ENCODE measurements at places on chromosomes 7 and 10.

DNA sequence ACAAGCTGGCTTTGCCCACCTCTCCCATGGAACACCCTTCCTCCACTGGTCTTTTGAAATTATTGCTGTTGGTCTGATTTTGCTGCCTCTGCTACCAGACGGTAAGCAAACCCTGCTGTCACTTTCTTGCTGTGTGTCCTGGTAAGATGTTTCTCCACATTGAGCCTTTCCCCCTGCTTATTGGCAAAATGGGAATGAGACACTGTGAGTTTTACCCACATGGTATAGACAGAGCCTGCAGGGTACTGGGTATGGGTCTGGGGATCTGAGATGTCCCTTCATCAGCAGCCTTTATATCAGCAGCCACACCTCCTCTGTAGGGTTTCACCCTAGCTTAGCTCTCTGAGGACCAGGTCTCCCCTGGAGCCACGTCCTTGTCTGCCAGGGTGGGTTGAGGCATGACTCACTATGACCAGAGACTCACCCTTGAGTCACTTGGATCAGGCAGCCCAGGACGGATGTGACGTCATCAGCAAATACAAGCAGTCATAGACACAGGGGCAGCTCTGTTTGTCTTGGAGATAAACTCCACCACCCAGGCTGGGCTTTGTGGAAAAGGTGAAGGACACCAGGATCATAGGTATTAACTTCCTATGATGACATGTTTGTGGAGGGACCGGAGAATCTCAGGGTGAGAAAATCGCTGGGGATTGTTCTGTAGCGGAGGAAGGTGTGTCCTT lies 17.9 kb upstream of the BAIAP2L1 start:
- peak; percentile 74 for DNase-seq

DNA sequence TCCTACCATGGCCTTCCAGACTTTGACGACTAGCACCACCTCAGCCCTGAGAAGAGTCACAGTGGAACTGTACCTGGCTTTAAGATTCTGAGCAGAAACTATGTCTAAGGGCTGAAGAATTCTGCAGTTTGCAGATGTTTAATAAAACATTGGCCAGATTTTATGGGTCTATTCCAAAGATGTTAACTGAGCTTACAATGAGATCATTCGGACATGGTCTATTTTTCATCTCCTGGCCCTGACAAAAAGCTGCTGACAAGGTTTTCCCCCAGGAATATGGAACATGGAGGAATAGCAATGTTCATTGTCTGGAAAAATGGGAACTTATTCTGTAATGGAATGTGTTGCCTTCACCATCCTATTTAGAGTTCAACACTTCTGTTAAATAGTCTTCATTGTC lies 66.4 kb downstream of the PTF1A start:
- DNase-seq = no peak

DNA sequence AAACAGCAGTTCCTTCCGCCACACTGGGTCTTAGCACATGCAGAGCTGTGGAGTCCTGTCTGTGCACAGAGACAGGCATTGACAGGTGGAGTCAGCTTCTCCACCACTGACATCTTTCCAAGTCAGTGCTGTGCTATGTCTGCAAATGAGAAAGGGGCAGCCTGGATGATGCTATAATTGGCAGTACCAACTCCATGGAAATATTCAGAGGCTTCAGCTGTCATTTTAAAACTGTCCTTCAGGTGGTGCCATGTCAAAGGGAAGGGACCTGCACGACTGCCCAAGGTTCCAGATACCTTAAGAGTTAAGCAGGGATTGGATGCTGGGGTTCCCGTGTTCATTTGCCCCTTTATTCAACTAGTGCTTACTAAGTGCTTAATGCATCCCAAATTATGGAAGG lies 258.0 kb upstream of the PRKCQ start:
- DNase-seq = no peak

DNA sequence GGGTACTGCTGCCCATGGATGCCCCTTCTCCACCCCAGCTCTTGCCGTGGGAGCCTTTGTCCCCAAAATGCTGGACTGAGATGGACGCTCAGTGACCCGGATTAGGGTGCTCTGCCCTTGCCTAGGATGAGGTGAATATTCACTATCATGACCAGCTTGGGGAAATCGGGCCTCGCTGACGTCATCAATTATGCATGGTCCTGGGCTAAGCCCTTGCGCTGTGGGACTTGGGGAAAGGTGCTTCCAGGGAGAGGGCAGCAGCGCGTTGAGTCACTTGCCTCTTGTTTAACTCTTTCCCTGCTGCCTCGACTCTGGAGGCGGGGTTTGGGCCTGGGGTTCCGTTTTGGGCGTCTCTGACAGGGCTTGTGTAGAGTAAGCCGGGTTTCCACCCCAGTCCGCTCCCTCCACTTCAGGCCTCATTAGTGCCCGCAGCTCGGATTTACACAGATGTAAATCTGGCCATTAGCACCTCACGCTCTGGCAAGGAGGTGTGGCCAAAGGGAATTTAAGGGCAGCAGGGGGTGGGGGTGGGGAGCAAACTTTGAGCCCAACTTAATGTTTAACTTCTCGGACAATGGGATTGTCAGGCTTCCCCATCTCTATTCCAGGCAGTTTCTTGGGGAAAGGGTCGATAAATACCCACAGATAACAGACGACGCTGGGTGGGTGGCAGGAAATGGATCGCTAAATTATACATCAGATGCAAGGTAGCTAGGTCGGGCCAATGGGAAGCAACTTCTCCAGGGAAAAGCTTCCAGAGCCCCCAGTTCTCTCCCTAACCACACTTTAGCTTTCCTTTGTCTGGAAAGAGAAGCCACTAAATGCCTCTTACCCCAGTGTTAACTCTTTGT lies 51.3 kb upstream of the TCF7L2 start:
- DNase-seq = peak; percentile 61

DNA sequence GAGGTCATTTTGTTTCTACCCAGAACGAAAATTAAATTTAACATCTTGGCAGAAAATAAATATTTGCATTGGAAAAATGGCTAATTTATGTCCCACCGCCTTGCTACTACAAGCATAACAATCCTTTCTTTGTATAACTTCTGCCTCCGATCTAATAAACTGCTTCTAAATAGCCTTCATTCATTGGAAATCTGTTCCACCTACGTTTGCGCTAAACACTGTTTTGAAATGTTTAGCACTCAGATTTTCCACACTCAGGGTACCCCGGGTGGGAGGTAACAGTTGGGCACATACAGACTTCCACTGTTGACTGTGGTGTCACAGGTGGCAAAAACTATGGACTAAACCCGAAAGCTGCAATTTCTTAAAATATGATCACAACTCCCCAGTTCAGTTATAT lies 96.4 kb downstream of the FGFR2 start:
- DNase-seq = no peak

- DNase-seq = no peak
Measured at GRCh38 chr10:109277456-109277855, 645.9 kb downstream of the XPNPEP1 start.

- DNase-seq = peak; percentile 10
Measured at GRCh38 chr10:129467359-129468064, 471 bp downstream of the MGMT start.

DNA sequence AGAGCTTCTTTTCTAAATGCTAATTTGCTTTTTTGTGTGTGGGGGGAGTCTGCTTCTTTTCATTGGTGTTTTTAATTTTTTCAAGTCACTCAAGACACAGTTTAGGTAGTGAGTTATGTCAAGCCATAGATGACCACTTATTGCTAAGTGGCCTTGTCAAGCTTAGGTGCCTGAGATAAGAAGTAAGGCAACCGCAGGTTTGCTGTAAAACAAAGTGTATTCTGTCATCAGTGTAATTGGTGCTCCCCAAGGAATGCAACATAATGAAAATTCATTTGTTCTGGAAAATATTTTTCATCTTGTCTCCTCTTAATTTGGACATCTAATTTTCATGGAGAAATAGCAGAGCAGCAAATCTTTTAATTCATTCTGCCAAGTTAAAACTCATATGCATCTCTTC lies 249.6 kb downstream of the EXOC4 start:
- no peak for DNase-seq

GRCh38 chr10:31617757-31618156 lies 298.7 kb downstream of the ZEB1 start:
- DNase-seq = no peak

DNA sequence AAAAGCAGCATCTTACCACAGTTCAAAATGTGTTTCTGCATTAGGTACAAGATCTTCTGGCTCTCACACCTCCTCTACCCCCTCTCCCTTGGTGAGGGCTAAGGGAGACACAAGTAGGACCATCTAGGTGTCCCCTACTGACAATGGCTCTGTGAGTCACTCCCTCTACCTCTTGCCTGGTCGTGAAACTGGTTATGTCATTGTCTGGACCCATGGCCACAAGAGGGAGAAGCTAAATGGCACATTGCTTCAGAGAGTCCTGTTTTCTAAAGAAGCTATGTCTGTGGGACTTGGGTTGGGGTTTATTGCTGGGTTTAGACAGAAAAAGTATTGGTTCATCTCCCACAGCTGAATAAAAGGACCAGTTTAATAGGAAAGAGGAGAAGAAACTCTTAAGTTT lies 4.0 kb upstream of the PLXNA4 start:
- peak; percentile 50 for DNase-seq

GRCh38 chr7:28858206-28858605 lies 99.9 kb downstream of the TRIL start:
- DNase-seq = no peak

DNA sequence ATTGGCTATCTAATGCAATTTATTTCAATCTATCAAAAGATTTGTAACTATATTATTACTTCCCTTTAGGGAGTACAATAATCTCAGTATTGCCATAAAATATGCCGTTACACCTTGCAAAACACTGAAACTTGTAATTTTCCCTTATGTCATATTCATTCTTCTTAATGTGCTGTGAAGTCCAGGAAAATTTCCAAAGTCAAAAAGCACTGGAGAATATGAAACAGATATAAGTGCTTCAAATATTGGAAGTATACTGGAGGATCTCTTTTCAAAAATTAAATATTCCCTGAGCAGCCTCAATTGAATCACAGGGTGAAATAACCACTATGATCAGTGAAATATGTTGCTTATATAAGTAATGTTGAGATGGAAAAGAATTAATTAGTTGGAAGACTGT lies 356.0 kb downstream of the PPP1R3A start:
- DNase-seq = no peak

DNA sequence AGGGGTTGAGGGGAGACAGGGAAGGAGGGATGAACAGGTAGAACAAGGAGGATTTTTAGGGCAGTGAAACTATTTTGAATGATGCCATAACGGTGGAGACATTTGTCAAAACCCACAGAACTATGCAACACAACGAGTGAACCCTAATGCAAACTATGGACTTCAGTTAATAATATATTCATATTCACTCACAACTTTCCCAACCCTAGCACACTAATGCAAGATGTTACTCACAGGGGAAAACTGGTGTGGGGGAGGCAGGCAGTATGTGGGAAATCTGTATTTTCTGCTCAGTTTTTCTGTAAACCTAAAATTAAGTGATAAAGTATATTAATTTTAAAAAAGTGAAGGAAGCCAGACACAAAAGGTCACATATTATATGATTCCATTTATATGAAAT lies 17.3 kb downstream of the GNA12 start:
- DNase-seq = no peak

DNA sequence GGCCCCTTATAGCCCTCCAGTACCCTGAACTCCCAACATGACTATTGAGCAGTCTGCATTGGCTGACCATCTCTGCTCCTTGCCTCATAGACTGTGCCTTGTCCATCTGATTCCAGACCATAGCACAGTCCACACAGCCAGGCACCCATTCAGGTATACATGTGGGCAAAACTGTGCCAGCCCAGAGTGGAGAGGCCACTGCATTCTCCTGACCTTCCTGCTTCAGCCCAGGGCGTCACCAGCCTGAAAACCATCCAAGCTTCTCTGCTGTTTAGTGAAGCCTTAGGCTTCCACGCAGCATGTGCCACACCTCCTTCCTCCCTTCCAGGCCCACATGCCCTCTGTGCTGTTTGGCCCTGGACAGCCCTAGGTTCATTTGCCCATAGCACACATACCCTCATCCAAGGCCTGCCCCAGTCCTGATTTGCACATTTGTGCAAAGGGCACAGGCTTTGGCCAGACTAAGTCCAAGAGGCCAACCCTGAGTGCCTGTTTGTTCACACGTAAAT lies 10.5 kb downstream of the DDX56 start:
- DNase-seq = no peak

GRCh38 chr7:5491251-5492019 lies 67.8 kb upstream of the TNRC18 start:
- no peak for DNase-seq

GRCh38 chr10:112990271-112990670 lies 40.2 kb downstream of the TCF7L2 start:
- no peak for DNase-seq

- DNase-seq = no peak
Measured at GRCh38 chr10:103806395-103807187, 48.8 kb downstream of the SH3PXD2A start.

DNA sequence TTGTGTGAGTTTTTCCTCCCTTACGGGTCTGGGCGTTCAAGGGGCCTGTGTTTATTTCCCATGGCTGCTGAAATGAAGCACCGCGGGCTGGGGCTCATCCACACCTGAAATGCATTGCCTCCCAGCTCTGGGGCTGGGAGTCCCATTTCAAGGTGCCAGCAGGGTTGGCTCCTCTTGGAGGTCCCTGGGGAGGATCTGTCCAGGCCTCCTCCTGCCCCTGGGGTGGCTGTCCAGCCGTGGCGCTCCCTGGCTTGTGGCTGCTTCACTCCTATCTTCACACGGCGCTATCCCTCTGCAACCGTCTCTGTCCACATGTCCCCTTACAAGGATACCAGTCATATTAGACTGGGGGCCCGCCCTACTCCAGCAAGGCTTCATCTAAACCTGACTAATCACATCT lies 41.1 kb upstream of the CNPY1 start:
- DNase-seq = no peak

DNA sequence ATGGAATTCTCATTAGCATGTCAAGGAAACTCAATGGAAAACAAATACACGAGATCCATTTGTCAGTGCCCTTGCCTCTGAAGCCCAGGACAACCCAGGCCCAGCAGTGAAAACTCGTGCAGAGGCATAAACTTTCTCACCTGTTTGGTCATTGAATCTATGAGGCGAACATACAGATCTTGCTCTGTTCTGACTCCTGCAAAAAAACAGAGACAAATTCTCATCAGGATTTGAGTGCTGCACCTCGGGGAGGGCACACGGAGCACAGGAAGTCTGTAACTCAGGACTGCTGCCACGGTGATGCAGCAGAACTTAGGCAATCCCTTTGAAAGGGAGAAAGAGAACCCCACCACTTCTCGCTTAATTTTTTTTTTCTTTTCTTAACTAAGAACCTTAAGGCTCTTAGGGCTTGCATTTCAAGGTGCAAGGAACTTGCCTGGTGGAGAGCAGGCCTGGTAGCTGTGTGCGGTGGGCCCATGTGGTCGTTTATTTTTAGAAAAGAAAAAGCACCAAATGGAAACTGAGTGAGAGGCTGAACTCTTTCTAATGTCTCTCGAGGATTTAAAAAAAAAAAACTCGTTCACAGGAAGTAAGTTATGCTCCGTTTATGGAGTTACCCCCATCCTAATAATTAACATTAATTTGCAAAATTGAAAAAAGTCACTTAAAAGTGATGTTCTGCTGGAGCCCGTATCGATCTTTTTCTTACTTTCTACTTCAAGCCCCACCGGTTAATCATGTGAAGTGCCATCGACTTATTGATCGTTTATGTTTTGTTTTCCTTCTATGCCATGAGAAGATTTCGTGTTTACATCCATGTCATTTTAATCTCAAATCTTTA lies 1.8 kb downstream of the EBF3 start:
- DNase-seq = no peak

Data from lung microvascular endothelial cell (primary cell).